ENCODE measurements at places on chromosomes 12 and 14.

GRCh38 chr14:99026471-99026870 is 245.5 kb downstream of the BCL11B start:
- DNase-seq: no peak

GRCh38 chr12:1939331-1939730 is 20.9 kb upstream of the CACNA2D4 start:
- DNase-seq: no peak

GRCh38 chr14:47278233-47278842 is 397.1 kb downstream of the MDGA2 start:
- peak; percentile 81 for DNase-seq

- DNase-seq: no peak
Observed at GRCh38 chr12:52238207-52238840, 5.3 kb downstream of the KRT7 start.

- DNase-seq: no peak
Observed at GRCh38 chr14:100582496-100583165, 4.6 kb downstream of the BEGAIN start.

GRCh38 chr14:80055667-80056496 is 155.4 kb downstream of the DIO2 start:
- peak; percentile 22 for DNase-seq

GRCh38 chr14:77508876-77509275 is 10.3 kb upstream of the ISM2 start:
- DNase-seq: no peak

DNA sequence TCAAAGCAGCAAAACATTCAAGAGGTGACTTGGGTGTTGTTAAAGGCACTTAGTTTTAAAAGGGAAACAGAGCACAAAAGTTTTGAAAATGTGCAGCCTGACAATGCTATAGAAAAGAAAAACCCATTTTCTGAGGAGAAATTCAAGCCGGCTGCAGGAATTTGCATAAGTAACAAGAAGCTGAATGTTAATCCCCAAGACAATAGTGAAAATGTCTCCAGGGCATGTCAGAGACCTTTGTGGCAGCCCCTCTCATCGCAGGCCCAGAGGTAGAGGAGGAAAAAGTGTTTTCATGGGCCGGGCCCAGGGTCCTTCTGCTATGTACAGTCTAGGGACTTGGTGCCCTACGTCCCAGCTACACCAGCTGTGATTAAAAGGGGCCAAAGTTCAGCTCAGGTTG is 167.9 kb downstream of the PPFIA2 start:
- no peak for DNase-seq

GRCh38 chr12:84416626-84417025 is 496.0 kb downstream of the SLC6A15 start:
- no peak for DNase-seq

- no peak for DNase-seq
Observed at GRCh38 chr12:1130164-1130563, 139.1 kb downstream of the ERC1 start.

DNA sequence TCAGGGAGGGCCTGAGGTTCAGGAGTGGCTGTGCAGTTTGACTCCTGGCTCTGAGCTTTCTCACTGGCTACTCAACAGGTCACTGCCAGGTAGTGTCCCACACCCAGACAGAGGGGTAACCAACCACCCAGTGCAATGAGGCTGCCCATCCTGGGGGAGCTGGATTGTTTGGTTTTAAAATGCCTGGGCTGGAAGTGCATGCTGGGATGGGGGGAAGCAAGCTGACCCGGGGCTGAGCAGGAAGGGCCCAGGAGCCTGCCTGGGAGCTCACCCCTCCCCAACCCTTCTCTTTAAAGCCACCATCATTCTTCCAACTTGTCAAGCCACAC is 12.6 kb upstream of the ABHD12B start:
- no peak for DNase-seq

DNA sequence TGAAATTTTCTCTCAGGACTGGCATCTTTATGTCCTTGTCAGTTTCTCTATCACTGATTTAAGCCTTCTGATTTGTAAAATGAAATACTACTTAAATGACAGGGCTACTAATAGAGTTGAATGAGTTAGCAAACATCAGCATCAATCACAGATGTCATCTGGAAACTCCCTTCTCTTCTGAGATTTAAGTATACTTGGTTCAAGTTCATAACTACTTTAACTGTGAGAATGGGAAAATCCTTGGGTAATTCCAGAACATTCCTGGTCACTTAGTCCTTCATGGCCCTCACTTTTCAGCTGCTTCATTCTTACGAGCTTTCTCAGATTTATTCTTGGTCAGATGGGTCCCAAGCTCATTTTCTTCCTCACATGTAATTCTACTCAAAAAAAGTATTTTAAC is 1655.3 kb upstream of the FLRT2 start:
- no peak for DNase-seq

Measured in suppressor macrophage (primary cell).